Natural killer cell (primary cell): ENCODE measurements at places on chromosomes 6 and 20. TPM values are rescaled to one million over a fixed set of nuclear protein-coding genes. Genes with fewer than 3 reads are reported as not detected.
A peak's percentile ranks its signal among the peaks of the same experiment; 100 is the strongest.

PXDC1 gene
- 0.28 TPM for total RNA-seq

BEND6 gene
- total RNA-seq: not detected

OPN5 gene
- not detected for total RNA-seq

ZNF311 gene
- total RNA-seq: 0.28 TPM

MAS1 gene
- total RNA-seq: not detected

TPX2 gene
- total RNA-seq: 4.2 TPM

BMP6 gene
- total RNA-seq: 2.6 TPM

PGBD1 gene
- total RNA-seq: 1.1 TPM

LEMD2 gene
- total RNA-seq: 121 TPM

MACROD2 gene
- total RNA-seq: not detected

- peaks cover 47% of the 10 kb centered on the region for H3K4me1 ChIP-seq
- H3K36me3 ChIP-seq: peaks cover 17% of the 10 kb centered on the region
- peak within 1 kb of the TSS; percentile 84 for H3K27ac ChIP-seq
- DNase-seq: peak; percentile 88
Measured at GRCh38 chr6:30744054-30744805, at the start of gene IER3. IER3 (minus strand) TSS chr6:30744547; CDS start chr6:30744518, 29 bp downstream.

GRCh38 chr6:139640448-139640847, 266.0 kb upstream of the CITED2 start:
- peaks cover 3% of the 10 kb centered on the region for H3K4me1 ChIP-seq
- peaks cover 4% of the 10 kb centered on the region for H3K27me3 ChIP-seq
- H3K4me3 ChIP-seq: no peak overlapping the region
- DNase-seq: no peak
- H3K36me3 ChIP-seq: no peaks in the 10 kb centered on the region

- H3K4me1 ChIP-seq: no peaks in the 10 kb centered on the region
- no peak overlapping the region for H3K27ac ChIP-seq
- no peak overlapping the region for H3K4me3 ChIP-seq
- DNase-seq: no peak
- no peaks in the 10 kb centered on the region for H3K36me3 ChIP-seq
Measured at GRCh38 chr20:47850146-47850545, 64.9 kb upstream of the SULF2 start.

DNA sequence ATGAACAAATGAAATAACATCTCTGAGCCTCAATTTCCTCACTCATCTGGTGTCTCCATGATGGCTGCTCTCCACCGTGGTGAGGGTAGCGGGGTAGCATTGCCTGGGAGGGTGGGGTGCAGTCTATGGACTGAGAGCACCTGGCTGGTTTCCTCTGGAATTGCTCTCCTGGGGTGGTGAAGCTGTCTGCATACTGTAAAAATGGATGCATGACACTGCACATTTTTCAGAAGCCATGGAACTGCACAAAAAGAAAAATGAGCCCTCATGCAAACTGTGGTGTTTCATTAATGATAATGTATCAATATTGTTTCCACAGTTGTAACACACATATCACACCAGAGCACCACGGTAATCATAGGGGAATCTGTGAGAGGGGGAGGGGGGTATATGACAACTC, 12.1 kb upstream of the ITPR3 start:
- DNase-seq: no peak
- H3K27me3 ChIP-seq: no peaks in the 10 kb centered on the region
- peaks cover 3% of the 10 kb centered on the region for H3K4me1 ChIP-seq
- H3K4me3 ChIP-seq: no peak overlapping the region

GRCh38 chr20:34268851-34269636, 27.8 kb downstream of the ASIP start:
- peak overlapping the region; percentile 17 for H3K4me3 ChIP-seq
- H3K27ac ChIP-seq: no peak overlapping the region
- peak; percentile 51 for DNase-seq
- H3K4me1 ChIP-seq: peaks cover 12% of the 10 kb centered on the region
- H3K27me3 ChIP-seq: peaks cover 6% of the 10 kb centered on the region

DNA sequence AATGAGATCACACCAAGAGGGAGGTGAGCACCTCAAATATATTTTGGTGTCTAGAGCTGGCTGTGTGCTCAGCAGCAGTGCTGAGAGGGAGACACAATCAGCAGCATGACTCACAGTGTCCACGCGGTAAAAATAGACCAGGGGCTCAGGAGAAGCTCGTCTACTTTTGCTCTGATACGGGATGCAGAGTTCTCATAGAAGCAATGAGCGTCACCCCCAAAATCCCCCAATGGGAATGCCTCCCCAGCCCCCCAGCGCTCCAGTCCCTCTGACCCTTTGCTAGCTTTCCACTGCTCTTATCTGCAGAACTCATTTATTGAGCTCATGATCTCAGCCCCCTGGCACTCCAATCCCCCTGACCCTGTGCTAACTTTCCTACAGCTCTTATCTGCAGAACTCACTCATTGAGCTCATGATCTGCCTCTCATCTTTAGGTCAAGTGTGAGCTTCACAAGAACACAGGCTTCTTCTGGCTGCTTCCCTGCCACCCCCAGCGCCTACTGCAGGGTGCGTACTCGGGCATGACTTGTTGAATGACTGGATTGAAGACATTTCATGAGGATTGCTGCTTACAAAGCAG, 34.0 kb downstream of the SYNDIG1 start:
- H3K4me1 ChIP-seq: no peaks in the 10 kb centered on the region
- DNase-seq: no peak
- no peaks in the 10 kb centered on the region for H3K36me3 ChIP-seq
- no peak overlapping the region for H3K4me3 ChIP-seq

- peaks cover 13% of the 10 kb centered on the region for H3K4me1 ChIP-seq
- H3K27ac ChIP-seq: no peak overlapping the region
- H3K36me3 ChIP-seq: no peaks in the 10 kb centered on the region
Measured at GRCh38 chr20:51365670-51366069, 176.8 kb downstream of the NFATC2 start.

GRCh38 chr6:44739181-44739580, 351.7 kb downstream of the CDC5L start:
- DNase-seq: no peak
- no peak overlapping the region for H3K4me3 ChIP-seq
- H3K36me3 ChIP-seq: no peaks in the 10 kb centered on the region
- H3K4me1 ChIP-seq: no peaks in the 10 kb centered on the region
- H3K27ac ChIP-seq: no peak overlapping the region
- H3K27me3 ChIP-seq: no peaks in the 10 kb centered on the region

DNA sequence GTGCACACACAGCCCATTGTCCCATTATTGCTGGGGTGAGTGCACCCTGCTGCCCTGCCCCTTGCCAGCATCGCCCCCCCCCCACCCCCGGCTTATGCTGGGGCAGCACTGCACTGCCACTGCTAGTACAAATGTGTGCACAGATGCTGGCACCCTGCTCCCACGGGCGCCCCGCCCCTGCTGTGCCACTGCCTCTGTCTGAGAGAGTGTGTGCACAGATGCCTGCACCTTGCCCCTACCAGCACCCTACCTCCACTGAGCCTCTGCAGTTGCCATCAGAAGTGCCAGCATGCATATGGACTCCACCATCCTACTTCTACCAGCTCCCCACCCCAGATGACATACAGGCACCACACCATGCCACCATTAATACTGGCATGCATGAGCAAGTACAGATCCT, 454.6 kb upstream of the KHDRBS2 start:
- no peaks in the 10 kb centered on the region for H3K27me3 ChIP-seq
- H3K27ac ChIP-seq: no peak overlapping the region
- H3K4me3 ChIP-seq: no peak overlapping the region
- no peaks in the 10 kb centered on the region for H3K36me3 ChIP-seq

DNA sequence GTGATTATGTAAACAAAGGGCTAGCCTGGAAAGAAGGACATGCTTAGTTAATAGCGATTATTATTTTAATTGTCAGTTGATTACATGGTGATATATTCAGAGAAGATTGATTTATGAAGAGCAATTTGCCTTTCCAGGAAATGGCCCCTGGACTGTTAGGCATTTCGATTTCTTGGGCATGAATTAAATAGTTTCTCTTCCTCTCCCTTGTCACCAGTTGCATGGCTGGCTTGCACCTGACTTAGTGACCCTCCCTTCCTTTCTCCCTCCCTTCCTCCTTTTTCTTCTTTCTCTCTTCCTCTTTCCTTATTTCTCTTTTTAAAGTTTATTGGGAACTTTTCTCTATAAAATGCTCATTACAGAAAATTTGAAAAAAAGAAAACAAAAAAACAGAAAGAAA, 235.4 kb downstream of the CDC5L start:
- H3K4me3 ChIP-seq: no peak overlapping the region
- H3K27me3 ChIP-seq: no peaks in the 10 kb centered on the region
- no peak for DNase-seq
- peaks cover 2% of the 10 kb centered on the region for H3K4me1 ChIP-seq

DNA sequence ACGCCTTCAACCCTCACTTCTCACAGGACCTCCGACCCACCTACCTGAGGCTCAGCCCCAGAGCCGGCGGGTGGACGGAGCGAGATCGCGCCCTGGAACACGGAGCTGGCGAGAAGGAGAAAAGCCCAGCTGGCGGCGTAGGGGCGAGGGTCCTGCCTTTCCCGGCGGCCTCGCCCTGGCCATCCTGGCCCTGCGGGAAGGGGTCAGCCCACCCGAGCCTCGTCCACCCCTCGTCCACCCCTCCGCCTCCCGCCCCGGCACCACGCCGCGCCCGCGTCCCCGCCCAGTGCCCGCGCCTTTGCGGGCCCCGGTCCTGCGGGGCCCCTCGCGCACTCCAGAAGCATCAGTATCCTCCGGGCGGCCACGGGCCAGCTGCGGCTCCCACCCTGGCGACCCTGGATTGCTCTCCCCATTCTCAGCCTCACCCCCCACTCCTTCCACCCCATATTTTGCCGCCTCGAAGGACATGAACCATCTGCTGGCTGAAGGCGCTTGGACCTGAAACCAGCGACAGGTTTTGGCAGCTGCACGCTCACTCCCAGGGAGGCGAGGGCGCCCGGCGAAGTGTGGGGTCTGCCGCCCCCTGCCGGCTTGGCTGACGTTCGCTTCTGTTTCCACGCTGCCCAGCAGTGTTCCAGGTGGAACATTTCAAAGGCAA, 65.1 kb downstream of the PLG start:
- H3K27me3 ChIP-seq: peaks cover 3% of the 10 kb centered on the region
- no peak overlapping the region for H3K4me3 ChIP-seq
- H3K4me1 ChIP-seq: no peaks in the 10 kb centered on the region
- peak; percentile 54 for DNase-seq

GRCh38 chr6:151721671-151722070, 85.8 kb upstream of the ESR1 start:
- no peaks in the 10 kb centered on the region for H3K4me1 ChIP-seq
- no peaks in the 10 kb centered on the region for H3K27me3 ChIP-seq
- no peak overlapping the region for H3K4me3 ChIP-seq
- H3K27ac ChIP-seq: no peak overlapping the region
- no peaks in the 10 kb centered on the region for H3K36me3 ChIP-seq
- DNase-seq: no peak

DNA sequence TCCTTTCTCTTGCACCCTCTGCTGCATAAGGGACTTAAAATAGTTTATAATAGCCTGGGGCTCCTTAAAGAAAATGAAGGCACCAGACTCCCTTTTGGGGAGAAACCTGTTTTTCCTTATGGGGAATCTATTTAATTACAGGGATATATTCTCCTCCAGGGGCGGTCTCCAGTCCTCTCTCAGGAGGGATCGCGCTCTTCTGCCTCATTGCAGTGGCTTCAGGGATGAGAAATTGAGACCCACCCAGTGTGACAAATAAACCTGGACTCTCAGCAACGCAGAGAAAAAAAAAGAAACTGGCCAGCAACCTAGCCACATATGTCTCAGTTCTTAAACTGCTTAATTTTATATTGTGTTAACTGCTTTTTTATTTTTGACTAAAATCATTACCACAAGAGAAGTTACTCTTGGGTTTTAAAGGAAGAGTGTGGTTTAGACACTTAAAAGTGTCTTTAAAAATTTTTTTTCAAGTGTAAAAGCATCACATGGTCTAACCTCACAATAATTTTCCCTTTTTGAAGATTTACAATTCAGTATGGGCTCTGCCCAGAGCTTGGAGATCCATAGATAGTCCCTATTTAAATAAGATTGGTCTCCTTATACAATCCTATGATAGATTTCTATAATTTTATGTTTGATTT, 11.7 kb upstream of the GOPC start:
- H3K36me3 ChIP-seq: no peaks in the 10 kb centered on the region
- H3K4me1 ChIP-seq: peaks cover 29% of the 10 kb centered on the region
- DNase-seq: peak; percentile 50
- no peak overlapping the region for H3K4me3 ChIP-seq

GRCh38 chr20:24985802-24986201, 6.7 kb downstream of the APMAP start:
- no peak for DNase-seq
- H3K4me3 ChIP-seq: no peak overlapping the region
- H3K36me3 ChIP-seq: peaks cover 17% of the 10 kb centered on the region

- H3K27ac ChIP-seq: peak overlapping the region; percentile 99
- H3K4me1 ChIP-seq: peaks cover 34% of the 10 kb centered on the region
- DNase-seq: peak; percentile 73
- H3K4me3 ChIP-seq: peak overlapping the region; percentile 88
Measured at GRCh38 chr20:17969278-17969883, 563 bp downstream of the MGME1 start.

GRCh38 chr6:86010915-86011786, 368.5 kb upstream of the SYNCRIP start:
- H3K27ac ChIP-seq: no peak overlapping the region
- H3K36me3 ChIP-seq: no peaks in the 10 kb centered on the region
- H3K4me3 ChIP-seq: no peak overlapping the region
- H3K27me3 ChIP-seq: no peaks in the 10 kb centered on the region
- no peaks in the 10 kb centered on the region for H3K4me1 ChIP-seq

- peaks cover 17% of the 10 kb centered on the region for H3K4me1 ChIP-seq
- H3K36me3 ChIP-seq: no peaks in the 10 kb centered on the region
- no peak overlapping the region for H3K4me3 ChIP-seq
- H3K27me3 ChIP-seq: no peaks in the 10 kb centered on the region
- H3K27ac ChIP-seq: no peak overlapping the region
Measured at GRCh38 chr6:226516-227073, 65.7 kb upstream of the DUSP22 start.

DNA sequence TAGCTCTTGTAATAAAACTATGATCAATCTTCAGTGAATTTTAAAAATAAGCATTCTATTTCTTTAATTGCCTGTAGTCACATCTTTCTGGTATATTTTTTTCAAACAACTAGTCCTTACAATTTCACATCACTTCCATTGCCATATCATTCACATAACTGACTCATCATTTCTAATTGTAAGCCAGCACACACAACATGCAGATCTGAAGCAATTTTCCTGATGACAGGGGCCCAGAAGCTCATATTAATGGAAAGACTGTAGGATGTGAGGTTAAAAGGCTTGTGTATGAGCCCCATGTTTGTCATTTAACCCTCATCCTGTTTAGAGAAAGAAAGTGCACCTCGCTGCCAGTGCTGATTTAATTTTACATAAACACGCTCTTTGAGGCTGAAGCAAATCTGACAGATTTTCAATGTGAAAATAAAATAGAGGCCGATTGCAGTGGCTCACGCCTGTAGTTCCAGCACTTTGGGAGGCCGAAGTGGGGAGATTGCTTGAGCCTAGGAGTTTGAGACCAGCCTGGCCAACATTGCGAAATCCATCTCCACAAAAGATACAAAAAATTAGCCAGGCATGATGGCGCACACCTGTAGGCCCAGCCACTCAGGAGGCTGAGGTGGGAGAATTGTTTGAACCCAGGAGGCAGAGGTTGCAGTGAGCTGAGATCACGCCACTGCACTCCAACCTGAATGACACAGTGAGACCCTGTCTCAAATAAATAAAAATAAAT, 40.1 kb upstream of the LTV1 start:
- H3K4me3 ChIP-seq: no peak overlapping the region
- H3K36me3 ChIP-seq: no peaks in the 10 kb centered on the region
- DNase-seq: no peak
- H3K27ac ChIP-seq: no peak overlapping the region

GRCh38 chr20:47656318-47656717, 129.0 kb downstream of the SULF2 start:
- H3K36me3 ChIP-seq: peaks cover 53% of the 10 kb centered on the region
- no peaks in the 10 kb centered on the region for H3K4me1 ChIP-seq
- H3K4me3 ChIP-seq: no peak overlapping the region
- DNase-seq: no peak
